Left ventricle myocardium inferior (tissue), 1 donor: ENCODE measurements at places on chromosomes 2 and 18.
A peak's percentile ranks its signal among the peaks of the same experiment; 100 is the strongest.

- no peak for DNase-seq
Measured at GRCh38 chr2:239098288-239098970, 250.5 kb downstream of the TWIST2 start.

DNA sequence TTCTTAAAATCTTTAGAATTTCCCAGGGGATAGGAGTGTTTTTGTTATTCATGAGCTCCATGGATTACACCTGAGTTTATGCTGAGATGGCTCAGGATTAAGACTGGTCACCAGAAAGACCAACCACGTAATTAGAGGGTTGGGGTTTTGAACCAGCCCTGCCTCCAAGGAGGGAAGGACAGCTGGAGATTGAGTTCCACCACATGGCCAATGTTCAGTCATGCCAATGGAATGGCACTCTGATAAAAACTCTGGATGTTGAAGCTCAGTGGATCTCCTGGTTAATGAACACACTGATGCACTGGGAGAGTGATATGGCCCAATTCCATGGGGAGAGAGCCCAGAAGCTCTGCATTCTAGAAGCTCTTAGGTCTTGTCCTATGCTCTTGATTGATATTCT, 38.7 kb upstream of the PTPN4 start:
- no peak for DNase-seq

DNA sequence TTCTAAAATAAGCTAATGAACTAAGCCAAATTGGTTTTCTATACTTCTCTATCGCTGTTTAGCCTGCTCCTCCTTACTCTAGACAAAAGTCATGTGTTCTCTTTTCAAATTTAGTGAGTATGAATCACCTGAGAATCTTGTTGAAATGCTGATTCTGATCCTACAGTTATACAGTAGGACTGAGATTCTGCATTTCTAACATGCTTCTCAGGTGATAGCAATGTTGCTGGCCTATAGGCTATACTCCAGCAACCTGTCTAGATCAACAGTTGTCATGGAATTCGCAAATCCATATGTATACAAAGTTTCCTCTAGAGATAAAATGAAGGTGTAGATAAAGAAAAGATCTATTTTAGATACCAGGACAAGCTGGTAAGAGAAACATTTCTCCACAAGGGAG, 62.9 kb downstream of the MEMO1 start:
- no peak for DNase-seq

- DNase-seq: peak; percentile 6
Measured at GRCh38 chr2:239942090-239942489, 83.1 kb downstream of the NDUFA10 start.

DNA sequence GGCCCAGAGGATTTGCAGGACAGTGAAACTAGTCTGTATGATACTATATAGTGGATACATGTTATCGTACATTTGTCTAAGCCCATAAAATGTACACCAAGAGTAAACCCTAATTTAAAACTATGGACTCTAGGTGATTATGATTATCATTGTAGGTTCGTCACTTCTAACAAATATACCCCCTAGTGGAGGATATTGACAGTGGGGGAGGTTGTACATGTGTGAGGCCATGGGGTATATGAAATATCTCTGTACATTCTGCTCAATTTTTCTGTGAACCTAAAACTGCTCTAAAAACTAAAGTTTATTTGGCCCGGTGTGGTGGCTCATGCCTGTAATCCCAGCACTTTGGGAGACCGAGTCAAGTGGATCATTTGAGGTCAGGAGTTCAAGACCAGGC, 81.2 kb upstream of the CAB39 start:
- no peak for DNase-seq

DNA sequence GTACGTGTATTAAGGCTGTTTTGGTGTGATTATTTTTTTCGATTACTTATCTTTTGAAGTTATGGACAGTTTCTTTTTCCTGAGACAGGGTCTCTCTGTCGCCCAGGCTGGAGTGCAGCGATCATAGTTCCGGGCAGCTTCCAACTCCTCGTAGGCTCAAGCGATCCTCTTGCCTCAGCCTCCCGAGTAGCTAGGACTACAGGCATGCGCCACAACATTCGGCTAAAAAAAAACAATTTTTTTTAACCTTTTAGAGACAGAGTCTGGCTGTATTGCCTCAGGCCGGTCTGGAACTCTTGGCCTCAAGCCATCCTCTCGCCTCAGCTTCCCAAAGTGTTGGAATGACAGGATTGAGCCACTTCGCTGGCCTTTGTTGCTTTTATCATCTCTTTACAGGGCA, 945 bp downstream of the HAT1 start:
- no peak for DNase-seq
